ENCODE measurements at places on chromosomes 7 and 10.

GRCh38 chr10:43200538-43201390, 62.5 kb downstream of the CSGALNACT2 start:
- no peak for DNase-seq

DNA sequence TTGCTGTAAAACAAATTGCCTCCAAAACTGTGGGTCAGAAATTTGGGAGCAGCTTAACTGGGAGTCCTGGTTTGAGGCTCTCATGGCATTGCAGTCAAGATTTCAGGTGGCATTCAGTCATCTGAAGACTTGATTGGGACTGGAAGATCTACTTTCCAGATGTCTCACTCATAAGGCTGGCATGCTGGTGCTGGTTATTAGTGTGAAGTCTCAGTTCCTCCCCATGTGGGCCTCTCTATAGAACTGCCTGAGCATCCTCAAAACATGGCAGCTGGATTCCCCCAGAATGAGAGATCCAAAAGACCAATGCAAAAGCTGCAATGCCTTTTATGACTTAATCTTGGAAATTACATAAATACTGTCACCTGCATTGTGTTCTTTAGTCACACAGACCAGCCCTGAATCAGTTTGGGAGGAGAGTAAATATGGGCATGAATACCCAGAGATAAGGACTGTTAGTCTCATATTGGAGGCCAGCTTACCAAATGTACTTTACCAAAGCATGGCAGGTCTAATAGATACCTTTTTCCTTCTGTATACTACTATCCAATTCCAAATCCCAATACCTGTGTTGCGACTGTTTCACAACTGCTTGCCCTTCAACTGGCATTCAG, 6.5 kb upstream of the HERPUD2 start:
- DNase-seq = no peak

- DNase-seq = no peak
Observed at GRCh38 chr7:116395141-116395791, 104.3 kb upstream of the CAV2 start.

GRCh38 chr10:92242910-92243671, 47.8 kb downstream of the CPEB3 start:
- peak; percentile 85 for DNase-seq

DNA sequence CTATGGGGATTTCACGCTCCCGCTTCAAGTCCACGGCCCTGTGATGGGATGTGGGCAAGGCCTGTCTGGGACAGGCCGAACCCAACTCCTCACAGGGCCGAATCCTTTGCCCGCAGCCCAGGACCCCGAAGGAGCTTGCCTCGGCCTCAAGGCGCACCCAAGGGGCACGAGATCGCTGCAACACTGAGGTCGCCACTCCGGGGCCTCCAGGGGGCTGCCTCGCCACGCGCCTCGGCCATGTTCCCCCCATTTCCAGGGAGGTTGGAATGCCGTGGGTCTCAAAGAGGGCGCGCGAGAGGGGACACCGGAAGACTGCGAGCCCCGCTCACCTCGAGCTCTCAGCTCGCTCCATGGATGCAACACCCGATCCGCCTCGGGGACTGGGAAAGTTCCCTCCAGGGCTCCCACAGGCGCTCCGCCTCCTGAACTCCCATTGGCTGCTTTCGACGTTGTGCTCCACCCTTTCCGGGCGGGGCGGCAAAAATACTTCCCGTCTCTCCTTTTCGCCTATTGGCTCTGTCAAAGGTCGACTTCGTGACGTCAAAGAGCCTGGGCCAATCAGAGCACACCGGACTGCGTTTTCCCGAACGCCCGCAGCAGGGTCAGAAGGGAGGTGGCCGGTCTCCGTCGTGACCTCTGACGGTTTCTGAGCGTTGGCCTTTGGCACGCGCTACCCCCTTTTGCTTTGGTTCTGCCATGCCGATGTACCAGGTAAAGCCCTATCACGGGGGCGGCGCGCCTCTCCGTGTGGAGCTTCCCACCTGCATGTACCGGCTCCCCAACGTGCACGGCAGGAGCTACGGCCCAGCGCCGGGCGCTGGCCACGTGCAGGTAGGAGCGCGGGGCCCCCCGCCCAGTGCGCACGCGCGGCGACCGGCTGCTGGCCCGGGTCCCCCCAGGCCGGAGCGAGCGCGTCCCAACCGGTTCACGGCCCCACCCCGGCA, at the start of the genes AIMP2 and PMS2:
TSS of gene AIMP2 (plus strand) at position 605 of the 944 bp plus-strand sequence. CDS start at position 697, 92 bp downstream.
TSS of gene PMS2 (minus strand) at position 382 of the 944 bp plus-strand sequence. CDS start at position 352, 30 bp downstream.
- peak; percentile 92 for DNase-seq

DNA sequence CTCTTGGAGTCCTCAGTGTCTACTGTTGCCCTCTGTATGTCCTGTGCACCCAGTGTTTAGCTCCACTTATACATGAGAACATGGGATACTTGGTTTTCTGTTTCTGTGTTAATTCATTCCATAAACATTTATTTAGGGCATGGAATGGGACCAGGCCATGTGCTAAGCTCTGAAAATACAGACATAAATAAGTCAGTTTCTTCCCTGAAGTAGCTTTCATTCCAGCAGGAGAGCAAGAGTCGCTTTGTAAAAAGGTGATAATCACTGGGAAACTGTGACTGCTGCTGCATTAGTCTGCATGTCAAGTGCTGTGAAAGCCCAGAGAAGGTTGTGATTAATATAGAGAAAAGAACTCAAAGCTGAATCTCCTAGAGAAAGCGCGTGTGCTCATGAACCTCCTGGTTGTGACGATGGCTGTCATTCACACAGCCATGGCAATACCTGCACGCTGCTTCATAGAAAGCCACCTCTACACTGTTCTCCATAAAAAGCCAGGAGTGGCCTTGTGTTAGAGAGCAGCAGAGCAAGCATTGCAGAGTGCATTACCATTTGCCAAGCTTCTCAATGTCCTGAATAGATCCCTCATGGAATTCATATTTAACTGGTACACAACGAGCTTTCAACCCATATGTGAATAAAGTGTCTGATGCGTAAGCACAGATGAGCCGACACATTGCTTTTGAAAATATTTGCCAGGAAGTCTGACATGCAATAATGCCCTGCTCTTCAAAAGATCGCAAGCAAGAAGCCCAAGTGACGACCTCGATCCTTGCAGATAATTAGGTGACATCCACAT, 30.6 kb upstream of the PITRM1 start:
- peak; percentile 0 for DNase-seq

- no peak for DNase-seq
Observed at GRCh38 chr10:14875941-14876340, 2.7 kb upstream of the SUV39H2 start.

DNA sequence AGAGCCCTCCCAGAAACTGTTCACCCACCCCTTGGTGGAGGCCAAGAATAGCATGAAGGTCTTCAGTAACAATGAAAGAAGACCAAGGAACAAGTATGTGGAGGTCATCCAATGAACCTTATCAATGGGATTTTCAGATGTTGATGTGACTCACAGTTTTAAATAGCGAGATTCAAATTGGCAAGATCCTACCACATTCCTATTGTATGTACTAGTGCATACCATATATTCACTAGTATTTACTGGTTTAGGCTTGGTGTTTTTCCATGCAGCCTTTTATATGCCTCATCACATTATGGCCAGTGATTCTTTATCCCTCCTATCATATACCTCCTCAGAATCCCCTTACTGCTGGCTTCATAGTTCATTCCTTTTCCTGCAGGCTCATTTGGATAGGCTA, 54.4 kb downstream of the ITGB8 start:
- no peak for DNase-seq
